ENCODE measurements at places on chromosomes 6 and 20. TPM values are rescaled to one million over a fixed set of nuclear protein-coding genes. Genes with fewer than 3 reads are reported as not detected.
A peak's percentile ranks its signal among the peaks of the same experiment; 100 is the strongest.

DNA sequence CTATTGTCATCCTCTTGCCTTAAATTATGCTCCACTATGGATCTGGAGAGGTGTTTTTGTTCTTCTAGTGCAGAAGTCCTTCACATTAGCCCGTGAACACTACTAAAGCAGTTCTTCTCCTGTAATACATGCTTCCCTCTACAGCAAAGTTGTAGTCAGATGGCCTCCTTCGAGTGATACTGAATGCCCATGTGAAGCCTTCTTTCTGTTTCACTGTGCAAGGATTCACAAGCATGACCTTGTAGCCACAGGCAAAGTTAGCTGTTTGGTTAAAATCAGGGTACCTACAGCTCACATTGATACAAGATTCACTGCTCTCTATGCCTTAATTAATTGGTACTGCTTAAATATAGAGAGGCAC, 47.6 kb downstream of the ARHGAP18 start:
- no peak for DNase-seq

Gene PMEPA1
- total RNA-seq: 7.4 TPM

DNA sequence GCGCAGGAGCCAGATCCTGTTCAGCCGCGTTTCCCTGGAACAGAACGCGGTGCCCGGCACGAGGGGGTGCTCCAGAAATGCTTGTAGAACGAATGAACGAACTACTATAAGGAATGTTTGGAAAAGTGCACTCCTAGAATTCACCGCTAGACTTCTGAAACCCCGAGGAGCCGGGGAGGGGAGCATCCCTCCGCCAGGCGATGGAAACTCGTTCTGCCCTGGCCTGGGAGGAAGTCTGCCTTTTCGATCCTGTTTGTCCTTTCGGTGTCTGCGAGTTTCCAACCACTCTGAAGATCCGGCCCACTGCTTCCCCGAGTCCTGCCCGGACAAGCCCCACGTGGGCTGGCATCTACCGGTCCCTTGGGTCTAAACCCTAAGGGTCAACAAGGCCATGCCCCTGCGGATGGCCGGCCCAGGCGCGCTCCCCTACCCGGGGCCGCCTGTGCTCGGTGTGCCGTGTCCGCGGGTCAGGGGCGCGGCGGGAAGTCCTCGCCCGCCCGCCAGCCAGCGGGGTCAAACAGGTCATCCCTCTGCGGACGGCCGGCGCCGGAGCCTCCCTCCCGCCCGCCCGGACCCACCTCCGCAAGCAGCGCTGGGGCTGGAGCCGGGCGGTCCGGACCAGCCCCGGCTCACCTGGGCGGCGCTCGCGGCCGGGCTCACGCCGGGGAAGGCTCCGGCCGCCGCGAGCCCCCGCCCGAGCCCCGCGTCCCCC, 526 bp downstream of the SULF2 start:
- DNase-seq: no peak

DNA sequence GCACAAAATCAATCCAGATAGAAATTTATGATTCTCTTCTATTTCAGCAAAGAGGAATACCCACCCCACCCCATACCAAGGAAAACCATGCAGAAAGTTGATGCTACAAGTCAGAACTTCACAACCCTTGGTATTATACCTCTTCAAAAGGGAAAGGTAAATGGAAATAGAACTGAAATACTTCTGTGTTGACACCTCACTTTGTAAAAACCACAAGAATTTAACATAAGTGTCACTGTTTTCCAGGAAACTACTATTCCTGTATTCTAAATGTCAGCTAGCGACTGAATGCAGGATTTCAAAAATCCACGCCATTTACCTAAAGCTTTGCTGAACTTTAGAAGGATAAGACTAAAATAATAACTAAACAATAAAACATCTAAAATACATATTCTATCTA, 3.6 kb downstream of the CPNE1 start:
- DNase-seq: no peak

- DNase-seq: no peak
These were observed 301.2 kb upstream of the BMP2 start for GRCh38 chr20:6466075-6466810.

- DNase-seq: no peak
These were observed 715.8 kb upstream of the HS3ST5 start for GRCh38 chr6:115058414-115059211.

DNA sequence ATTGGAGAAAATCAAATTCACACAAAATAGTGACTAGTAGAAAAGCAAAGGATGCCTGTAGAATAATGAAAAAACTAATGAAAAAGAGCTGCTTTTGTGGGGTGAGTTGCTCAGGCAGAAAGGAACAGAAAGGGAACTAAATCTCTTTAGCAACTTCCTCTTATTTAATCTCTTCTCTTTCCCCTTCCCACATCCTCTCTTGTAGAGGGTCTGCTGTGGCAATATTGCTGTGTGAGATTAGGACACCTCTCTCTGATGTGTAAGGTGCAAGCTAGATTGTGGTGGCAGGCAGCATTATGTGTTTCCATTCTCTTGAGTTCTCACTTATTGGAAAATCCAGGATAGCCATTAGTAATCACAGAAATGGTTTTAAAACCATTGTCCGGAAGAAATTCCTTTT, 49.7 kb downstream of the SYNE1 start:
- DNase-seq: no peak

DNA sequence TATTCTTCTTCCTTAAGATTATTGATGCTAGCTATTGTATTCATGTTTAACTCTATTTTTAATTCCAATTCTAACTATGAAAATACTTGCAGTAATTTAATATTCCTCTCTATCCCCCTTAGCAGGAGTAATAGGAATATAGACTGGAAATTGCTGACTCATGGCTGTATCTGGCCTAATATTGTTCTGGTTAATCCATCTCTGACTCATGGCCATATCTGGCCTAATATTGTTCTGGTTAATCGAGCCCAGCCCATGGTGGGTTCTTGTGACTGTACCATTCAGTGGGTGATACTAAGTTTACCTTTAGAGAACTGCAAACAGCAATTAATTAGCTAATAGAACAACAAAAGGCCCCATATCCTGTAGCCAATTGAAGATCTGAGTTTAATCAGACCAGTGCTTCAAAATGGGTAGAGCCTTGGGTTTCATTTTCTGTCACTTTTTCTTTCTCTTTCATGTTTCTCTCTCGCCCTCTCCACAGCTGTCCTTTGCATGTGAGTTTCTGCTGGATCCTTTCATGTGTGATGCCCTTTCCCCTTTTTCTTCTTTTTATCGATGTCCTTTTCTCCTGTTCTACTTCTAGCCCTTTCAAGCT, 50.6 kb downstream of the SLC22A3 start:
- no peak for DNase-seq

Gene HRH3
- not detected for total RNA-seq

DNA sequence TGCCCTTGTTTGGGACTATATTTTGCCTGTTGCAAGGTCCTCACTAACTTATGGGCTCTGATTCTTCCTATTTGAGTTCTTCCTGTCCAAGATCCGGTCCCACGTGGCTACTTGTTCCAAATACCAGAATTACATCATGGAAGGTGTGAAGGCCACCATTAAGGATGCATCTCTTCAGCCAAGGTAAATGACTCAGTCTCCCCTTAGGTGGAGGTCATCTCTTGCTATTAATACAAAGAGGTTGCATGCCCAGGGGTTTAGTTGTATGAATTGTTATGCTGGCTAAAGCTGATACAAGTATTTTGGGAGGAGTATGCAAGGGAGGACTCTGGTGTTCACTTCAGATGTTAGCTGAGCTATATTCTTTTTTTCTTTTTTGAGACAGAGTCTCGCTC, 9.1 kb downstream of the RNF114 start:
- no peak for DNase-seq

DNA sequence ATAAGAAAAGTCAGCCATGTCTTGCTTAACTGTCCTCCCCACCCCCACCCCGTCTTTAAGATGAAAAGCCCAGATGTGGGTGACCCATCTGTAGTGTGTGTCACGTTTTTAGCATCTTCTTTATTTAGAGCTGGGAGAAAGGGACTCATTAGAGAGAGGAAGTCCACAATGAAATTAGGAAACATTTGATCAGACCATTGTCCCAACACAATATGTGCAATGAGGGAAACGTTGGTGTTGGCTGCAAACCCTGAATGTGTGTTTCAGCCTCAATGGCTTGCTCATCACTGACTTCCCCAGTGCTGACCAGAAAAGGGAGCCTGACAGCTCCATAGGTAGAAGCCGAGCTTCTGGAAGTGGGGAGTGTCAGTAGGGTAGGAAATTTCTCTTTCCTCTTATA, 475.7 kb downstream of the CD83 start:
- DNase-seq: no peak

- no peak for DNase-seq
These were observed 866.8 kb upstream of the FLRT3 start for GRCh38 chr20:15204234-15204633.

DNA sequence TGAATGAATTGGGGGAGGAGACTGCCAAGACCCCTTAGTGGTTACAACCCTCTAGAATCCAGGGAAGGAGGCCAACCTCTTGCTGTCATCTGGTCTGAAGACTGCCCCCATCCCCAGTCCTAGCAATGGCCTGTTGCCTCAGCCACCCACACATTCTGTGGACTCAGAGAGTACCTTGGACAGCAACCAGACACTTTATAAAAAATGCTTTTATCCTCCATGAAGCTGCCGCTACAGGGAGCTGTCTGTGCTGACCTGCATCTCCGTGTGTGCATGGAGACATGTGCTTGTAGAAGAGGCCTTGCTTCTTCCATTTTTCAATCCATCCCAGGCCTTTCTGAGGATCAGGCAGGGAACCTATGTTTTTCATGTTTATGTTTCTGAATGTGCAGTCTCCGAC, 15.2 kb downstream of the CDH22 start:
- DNase-seq: no peak

Gene APCDD1L
- not detected for total RNA-seq

DNA sequence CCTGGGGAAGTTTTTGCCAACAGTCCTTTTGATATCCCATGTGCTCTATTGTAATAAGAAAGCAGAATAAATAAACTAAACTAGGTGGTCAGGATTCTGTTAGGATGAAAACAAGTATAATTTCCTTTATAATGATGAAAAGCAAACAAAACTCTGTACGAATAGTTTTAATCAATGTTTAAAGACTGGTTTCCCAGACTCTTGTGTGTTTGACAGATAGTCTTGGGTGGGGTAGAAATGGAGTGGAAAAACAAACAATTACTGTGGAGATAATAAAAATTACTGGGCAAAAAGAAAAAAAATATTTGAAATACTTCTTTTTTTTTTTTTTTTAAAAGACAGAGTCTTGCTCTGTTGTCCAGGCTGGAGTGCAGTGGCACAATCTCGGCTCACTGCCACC, 152.1 kb upstream of the FLRT3 start:
- no peak for DNase-seq

Gene GPX5
- not detected for total RNA-seq

Gene SAMD10
- total RNA-seq: 16.8 TPM

- DNase-seq: no peak
These were observed 116.6 kb downstream of the CRYBG1 start for GRCh38 chr6:106477146-106477545.

Gene TSBP1
- total RNA-seq: not detected

- DNase-seq: peak; percentile 20
These were observed 1.4 kb upstream of the SNTA1 start for GRCh38 chr20:33444797-33445560.

DNA sequence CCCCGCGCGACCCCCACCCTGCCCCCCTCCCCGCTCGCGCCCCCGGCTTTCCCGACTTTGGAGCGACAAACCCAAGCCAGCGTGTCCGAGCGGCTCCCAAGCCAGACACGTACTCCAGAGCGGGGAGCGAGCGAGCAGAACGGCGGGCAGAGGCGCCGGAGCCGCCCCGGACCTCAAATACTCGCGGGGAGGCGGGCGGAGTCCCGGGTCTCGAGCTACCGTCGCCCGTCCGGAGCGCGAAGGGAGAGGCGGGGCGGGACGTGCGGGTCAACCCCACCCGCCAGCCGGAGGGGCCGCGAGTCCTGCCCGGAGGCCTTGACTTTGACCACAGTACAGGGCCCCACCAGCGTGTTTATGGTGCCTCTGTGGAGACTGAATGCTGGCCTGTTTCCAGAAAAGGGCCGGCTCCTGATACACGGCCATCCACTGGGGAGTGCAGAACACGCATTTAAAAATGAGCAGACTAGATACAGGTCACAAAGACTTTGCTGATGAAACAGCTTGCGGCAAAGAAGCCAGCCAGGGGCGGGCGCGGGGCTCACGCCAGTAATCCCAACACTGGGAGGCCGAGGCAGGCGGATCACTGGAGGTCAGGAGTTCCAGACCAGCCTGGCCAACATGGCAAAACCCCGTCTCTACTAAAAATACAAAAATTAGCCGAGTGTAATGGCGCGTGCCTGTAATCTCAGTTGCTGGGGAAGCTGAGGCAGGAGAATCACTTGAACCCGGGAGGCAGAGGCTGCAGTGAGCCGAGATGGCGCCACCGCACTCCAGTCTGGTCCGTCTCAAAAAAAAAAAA, at the start of gene SERPINB6:
TSS of gene SERPINB6 (minus strand) at position 148 of the 799 bp plus-strand sequence. CDS start 12,235 bp downstream, outside the sequence.
- DNase-seq: no peak

DNA sequence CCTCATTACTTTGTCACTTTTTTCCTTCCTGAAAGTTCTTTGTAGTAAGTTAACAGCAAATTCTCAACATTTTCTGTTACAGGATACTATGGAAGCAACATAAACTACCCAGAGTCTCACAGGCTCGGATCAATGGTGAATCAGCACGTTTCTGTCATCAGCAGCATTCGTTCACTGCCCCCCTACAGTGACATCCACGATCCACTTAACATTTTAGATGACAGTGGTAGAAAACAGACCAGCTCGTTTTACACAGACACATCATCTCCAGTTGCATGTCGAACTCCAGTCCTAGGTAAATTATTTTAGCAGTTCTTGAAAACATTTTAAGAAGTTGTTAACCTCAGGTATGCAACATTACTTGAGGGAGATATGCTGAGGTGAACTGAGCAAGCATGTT, 51.6 kb downstream of the RFX6 start:
- DNase-seq: no peak

Gene HLA-DOA
- total RNA-seq: 2.1 TPM

DNA sequence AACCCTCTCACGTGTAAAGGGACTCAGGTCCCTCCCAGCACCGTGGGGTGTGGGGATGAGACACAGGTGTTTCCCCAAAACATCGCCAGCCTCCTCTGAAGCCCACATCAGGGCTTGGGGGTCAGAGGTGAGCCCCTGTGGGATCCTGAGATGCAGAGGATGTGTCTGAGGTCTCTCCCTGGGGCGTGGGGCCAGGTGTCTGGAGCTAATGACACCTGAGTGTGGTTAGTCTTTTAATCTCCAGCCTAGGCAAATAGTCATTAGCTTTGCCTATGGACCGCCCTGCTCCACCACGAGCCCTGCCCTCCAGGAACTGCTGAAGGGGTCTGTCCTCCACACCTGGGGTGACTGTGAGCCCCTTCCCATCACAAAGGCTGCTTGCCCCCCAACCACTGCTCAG, 1.7 kb downstream of the SRMS start:
- no peak for DNase-seq

GRCh38 chr6:150272264-150272975, 96.4 kb upstream of the IYD start:
- no peak for DNase-seq

- no peak for DNase-seq
These were observed 29.4 kb downstream of the RNF8 start for GRCh38 chr6:37382994-37383765.

Gene GATA5
- total RNA-seq: not detected

Gene EFCAB8
- 0.25 TPM for total RNA-seq

DNA sequence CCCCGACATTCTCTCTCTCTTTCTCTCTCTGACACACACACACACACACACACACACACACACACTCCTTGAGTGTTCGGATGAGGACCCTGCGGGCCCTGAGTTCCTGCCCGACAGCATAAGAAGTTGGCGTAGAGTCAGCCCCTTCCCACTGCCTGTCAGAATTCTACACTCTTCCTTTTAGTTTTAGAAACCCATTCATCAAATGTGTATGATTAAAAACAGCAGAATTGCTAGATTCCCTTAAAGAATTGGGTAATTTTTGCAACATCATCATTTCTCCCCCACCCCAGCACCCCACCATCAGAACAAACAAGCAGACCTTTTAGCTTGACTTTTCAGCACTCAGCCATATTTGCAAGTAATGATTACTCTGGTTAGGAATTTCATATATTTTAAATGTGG, 322.8 kb downstream of the FARS2 start:
- no peak for DNase-seq

Gene DOK5
- total RNA-seq: 1.3 TPM
